Activated naive CD8-positive, alpha-beta T cell treated with anti-CD3 and anti-CD28 coated beads, Interleukin-2, amount 10 ng/mL, durations not matched to agents 7 days and 5 days (primary cell): ENCODE measurements at places on chromosomes 6 and 20. TPM values are rescaled to one million over a fixed set of nuclear protein-coding genes. Genes with fewer than 3 reads are reported as not detected.

- no peaks in the 10 kb centered on the region for H3K36me3 ChIP-seq
- H3K4me3 ChIP-seq = no peak overlapping the region
- H3K27me3 ChIP-seq = no peaks in the 10 kb centered on the region
- H3K27ac ChIP-seq = no peak overlapping the region
Measured at GRCh38 chr20:9739991-9740390, 98.9 kb downstream of the PAK5 start.

- H3K27ac ChIP-seq = no peak overlapping the region
- no peak overlapping the region for H3K4me3 ChIP-seq
- peaks cover 7% of the 10 kb centered on the region for H3K4me1 ChIP-seq
- H3K36me3 ChIP-seq = no peaks in the 10 kb centered on the region
Measured at GRCh38 chr6:109702791-109703190, 11.7 kb downstream of the FIG4 start.

DNA sequence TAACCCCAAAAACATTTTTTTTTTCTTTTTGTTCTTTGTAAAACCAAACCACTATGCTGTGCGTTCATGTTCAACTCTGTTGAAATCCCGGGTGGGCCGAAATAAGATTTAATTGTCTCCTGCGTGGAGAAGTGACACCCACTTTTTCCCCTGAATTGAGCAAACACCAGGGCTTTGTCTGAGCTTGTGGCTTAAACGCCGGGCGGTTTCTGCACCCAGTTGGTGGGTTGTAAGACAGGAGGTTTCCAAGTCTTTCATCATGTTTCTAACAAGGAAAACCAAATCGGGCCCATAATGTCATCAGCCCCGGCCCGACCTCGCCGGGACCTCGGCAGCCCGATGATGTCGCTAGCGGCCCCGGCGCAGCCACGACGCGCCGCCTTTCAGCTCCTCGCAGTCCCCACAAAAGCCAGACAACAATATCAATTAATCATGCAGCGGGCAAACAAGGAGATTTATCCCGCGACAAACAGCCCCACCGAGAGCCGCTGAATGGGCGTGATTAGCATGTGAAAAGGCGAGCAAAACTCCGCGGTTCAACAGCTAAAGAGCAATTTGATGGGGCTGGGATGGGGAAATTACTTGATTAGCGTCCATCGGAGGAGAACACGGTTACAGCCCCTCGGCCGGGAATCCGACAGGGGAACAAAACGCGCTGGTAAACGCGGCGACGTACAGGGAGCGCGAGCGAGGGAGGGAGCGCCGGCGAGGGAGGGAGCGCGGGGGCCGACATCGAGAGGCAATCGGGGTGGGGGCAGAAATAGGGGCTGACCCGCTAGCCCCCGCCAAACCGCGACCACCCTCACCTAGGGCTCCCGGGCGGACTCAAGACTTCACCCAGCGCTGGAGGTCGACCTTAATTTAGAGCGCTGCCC is 5.3 kb downstream of the LINC00237 start:
- peaks cover 75% of the 10 kb centered on the region for H3K27me3 ChIP-seq
- H3K36me3 ChIP-seq = no peaks in the 10 kb centered on the region
- H3K27ac ChIP-seq = peak overlapping the region; percentile 90
- peak; percentile 60 for DNase-seq

The ZSCAN12 gene
- 15.0 TPM for total RNA-seq

The TCP11 gene
- not detected for total RNA-seq

- DNase-seq = peak; percentile 34
- peaks cover 11% of the 10 kb centered on the region for H3K36me3 ChIP-seq
- no peaks in the 10 kb centered on the region for H3K27me3 ChIP-seq
- H3K4me3 ChIP-seq = peak overlapping the region; percentile 65
- H3K27ac ChIP-seq = peak overlapping the region; percentile 84
- H3K4me1 ChIP-seq = peaks cover 45% of the 10 kb centered on the region
Measured at GRCh38 chr6:5670811-5671561, 335.7 kb downstream of the NRN1 start.

- no peak for DNase-seq
- no peaks in the 10 kb centered on the region for H3K36me3 ChIP-seq
- H3K27me3 ChIP-seq = no peaks in the 10 kb centered on the region
Measured at GRCh38 chr20:39778431-39778830, 816.3 kb downstream of the DHX35 start.

DNA sequence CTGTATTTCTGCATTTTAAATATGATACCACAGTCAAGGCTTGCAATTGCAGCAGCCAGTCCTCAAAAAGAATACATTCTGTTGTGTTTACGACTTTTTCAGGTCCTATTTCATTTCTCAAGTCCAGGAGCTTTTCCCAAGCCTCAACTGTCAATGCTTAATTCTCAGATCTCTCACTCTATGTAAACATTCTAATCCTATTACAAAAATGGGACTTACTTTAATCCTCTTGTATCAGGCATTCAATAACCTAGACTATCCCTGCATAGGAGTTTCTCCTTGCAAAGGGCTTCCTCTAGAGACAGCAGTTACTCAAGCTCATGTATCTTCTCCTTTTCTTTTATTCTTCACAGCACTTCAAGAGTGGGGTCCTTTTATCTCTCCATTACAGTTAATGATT is 1293.0 kb downstream of the GRIK2 start:
- DNase-seq = no peak
- H3K4me1 ChIP-seq = no peaks in the 10 kb centered on the region
- no peak overlapping the region for H3K4me3 ChIP-seq
- H3K27me3 ChIP-seq = no peaks in the 10 kb centered on the region
- H3K27ac ChIP-seq = no peak overlapping the region

- no peaks in the 10 kb centered on the region for H3K27me3 ChIP-seq
- H3K36me3 ChIP-seq = no peaks in the 10 kb centered on the region
- H3K4me1 ChIP-seq = no peaks in the 10 kb centered on the region
- no peak overlapping the region for H3K27ac ChIP-seq
Measured at GRCh38 chr6:68313911-68314310, 321.2 kb upstream of the ADGRB3 start.

The SNAP25 gene
- not detected for total RNA-seq

The WFDC5 gene
- total RNA-seq = not detected

The PRR18 gene
- not detected for total RNA-seq

DNA sequence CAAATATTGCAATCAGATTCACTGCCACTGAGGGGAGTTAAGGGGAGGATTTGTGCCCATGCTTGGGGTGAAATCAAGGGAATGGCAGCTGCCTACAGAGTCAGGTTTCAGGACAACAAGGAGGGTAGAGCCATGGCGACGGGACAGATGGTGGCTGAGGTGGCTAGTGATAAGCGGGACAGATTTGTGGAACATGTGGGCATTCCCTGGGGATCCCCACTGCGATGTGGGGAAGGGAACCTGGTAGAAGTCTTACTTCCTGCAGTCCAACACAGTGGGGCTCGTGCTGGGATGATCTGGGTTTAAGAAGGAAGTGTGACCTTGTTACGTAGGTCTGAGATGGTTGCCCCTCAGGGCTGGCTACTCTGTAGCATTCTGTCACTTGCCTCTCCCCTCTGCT is 292.0 kb upstream of the JARID2 start:
- DNase-seq = no peak
- no peak overlapping the region for H3K27ac ChIP-seq
- peaks cover 6% of the 10 kb centered on the region for H3K36me3 ChIP-seq

The FLRT3 gene
- not detected for total RNA-seq

DNA sequence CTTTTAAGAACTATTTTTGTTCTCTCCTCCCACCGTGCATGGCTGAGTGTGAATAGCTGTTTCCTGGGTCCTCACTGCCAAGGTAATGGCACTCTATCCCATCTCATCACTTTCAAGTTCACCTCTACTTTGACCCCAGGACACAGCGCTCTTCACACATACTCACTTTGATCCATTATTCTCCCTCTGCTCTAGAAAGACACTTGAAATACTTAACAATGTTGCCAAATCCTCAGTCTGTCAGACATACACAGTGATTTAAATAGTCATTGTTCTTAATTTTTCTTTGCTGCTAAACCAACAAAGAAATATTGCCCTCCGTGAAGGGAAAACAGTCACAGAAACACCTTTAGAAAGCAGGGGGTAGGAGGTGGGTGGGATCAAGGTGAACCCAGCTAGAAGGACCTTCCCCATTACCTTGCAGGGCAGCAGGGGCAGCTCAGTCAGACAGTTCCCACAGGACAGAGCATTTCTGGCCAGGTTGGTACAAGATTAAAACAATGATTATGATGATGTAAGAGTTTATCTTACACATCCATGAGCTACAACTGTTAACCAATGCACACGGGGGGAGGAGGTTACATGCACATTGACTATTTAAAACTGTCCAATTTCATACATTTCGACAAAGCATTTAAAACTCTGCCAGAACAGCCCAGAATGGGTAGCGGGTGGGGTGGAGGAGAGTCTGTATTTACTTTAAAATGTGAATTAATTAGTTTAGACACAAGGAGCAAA is 2.4 kb downstream of the SLC22A23 start:
- no peak overlapping the region for H3K27ac ChIP-seq
- peaks cover 30% of the 10 kb centered on the region for H3K27me3 ChIP-seq
- peaks cover 9% of the 10 kb centered on the region for H3K4me1 ChIP-seq
- no peak for DNase-seq

DNA sequence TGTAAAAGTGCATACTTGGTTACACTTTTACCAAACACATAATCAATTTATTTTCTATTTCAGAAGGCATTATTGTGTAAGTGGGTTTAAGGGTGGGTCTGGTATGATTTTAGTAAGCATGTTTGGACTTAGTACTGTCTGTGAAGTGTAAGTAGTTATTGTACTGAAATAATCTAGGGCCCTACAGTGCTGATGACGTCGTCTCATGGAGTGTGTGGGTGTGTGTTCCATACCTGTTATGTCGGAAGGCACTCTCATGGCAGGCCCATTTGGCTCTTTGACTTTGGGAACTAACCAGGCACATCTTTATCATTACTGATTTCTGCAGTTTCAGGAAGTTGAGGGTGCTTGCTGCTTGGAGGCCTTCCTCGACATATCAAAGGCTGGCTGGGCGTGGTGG is 155.1 kb downstream of the SASH1 start:
- no peaks in the 10 kb centered on the region for H3K4me1 ChIP-seq
- no peak overlapping the region for H3K4me3 ChIP-seq
- H3K36me3 ChIP-seq = no peaks in the 10 kb centered on the region
- no peak overlapping the region for H3K27ac ChIP-seq
- H3K27me3 ChIP-seq = peaks cover 6% of the 10 kb centered on the region
- no peak for DNase-seq

DNA sequence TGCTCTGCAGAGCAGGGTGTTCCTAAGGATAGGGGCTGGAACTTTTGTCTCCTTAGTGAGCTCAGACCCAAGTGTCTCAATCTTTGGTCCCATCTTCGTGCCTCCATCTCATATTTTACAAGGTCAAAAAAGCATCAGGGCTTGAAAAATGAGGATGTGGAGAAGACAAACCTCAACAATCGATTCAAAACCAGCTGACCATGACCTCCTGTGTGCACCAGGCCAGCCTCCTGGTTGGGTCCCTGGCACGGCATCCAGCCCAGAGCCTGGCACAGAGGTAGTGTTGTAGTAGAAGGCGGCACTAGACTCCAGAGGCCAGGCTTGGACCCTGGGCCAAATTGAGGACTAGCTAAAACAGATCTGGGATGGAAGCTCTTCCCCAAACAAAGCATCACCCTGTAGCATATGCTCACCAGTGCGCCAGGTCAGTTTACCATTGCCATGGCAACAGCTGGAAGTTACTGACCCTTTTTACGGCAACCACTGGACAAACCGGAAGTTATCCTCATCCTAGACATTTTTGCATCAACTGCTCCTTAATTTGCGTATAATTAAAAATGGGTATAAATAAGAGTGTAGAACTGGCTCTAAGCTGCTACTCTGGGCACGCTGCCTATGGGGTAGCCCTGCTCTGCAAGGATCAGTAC is 69.3 kb upstream of the BLCAP start:
- H3K27ac ChIP-seq = no peak overlapping the region
- no peak for DNase-seq
- no peak overlapping the region for H3K4me3 ChIP-seq
- no peaks in the 10 kb centered on the region for H3K36me3 ChIP-seq

The CRISP2 gene
- total RNA-seq = not detected
